ENCODE measurements at places on chromosomes 7 and 10.

DNA sequence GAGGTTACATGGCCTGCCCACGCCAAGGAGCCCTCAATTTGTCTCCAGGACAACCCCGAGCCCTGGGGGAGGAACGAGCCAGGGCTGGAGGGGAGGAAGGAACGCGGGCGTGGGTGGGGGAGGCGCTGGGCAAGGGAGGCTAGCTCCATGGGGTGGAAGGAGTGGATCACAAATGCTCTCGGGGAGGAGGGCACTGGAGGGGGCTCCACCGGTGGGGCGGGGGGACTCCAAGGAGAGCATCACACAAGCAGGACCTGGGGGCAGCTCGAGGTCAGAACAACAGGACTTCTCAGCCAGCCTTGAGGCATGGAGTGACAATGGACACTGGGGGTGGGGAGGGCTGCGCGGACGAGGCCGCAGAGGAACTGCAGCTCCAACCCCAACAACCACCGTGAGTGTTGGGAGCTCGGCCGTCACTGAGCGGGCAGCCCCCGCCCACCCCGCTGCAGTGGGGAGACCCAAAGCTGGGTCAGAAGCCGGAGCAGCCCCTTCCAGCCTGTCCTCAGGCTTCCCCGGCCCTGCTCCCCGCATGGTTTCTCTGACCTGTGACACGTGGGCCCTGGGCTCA is 41.1 kb downstream of the STK32C start:
- no peak for DNase-seq

DNA sequence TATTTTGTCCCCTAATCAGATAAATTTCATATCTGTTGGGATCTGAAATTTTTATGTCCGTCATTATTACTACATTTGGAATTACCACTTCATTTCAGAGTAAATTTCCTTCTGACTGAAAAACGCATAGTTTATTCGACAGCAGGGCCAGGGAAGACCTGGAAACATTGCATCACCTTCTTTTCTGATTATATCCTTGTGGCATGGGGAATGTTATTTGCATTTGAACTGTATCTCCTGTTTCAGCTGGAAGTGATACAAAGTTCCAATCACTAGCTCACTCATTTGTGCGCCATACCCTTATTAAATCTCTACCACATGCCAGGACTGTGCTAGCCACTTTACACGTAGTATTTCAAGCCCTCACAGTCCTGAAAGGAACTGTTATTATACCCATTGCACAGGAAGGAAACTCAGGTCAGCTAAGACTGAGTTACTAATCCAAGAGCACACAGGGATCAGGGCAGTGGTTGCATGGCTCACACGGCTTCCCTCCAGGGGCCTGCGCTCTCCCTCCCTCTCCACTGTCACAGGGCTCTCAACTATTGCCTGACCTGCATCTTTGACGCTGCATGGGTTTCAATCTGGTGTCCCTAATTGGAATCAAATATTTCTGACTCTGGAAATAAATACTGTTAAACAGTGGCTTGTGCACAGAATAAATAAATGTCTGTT is 84.4 kb upstream of the NANOS1 start:
- DNase-seq = no peak

GRCh38 chr7:83429493-83429892 is 219.4 kb downstream of the SEMA3E start:
- DNase-seq = no peak

- DNase-seq = no peak
Measured at GRCh38 chr7:155466814-155467733, 9.1 kb downstream of the EN2 start.

- no peak for DNase-seq
Measured at GRCh38 chr10:29358010-29358616, 69.2 kb downstream of the LYZL1 start.

DNA sequence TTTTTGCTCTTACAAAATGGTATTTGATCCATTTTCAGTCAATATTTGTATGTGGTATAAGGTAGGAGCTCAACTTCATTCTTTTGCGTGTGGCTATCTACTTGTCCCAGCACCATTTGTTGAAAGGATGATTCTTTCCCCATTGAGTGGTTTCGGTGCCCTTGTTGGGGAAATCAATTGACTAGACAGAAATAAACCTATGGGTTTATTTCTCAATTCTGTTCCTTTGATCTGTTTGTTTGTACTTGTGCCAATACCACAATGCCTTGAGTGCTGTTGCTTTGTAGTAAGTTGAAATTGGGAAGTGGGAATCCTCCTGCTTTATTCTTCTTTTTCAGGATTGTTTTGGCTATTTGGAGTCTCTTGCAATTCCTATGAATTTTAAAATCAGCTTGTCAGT is 41.0 kb downstream of the SNX10 start:
- DNase-seq = no peak

All from stimulated activated CD8-positive, alpha-beta memory T cell treated with anti-CD3 and anti-CD28 coated beads, Interleukin-2, amount 100 ng/mL, for 1 hour (primary cell).